ENCODE measurements at places on chromosomes 2 and 18. TPM values are rescaled to one million over a fixed set of nuclear protein-coding genes. Genes with fewer than 3 reads are reported as not detected.

The SERPINB10 gene
- not detected for total RNA-seq

GRCh38 chr2:193690572-193690971, 1495.8 kb upstream of the TMEFF2 start:
- no peaks in the 10 kb centered on the region for H3K27me3 ChIP-seq
- peaks cover 8% of the 10 kb centered on the region for H3K4me1 ChIP-seq
- no peak overlapping the region for H3K4me3 ChIP-seq
- DNase-seq: no peak
- H3K27ac ChIP-seq: no peak overlapping the region

- no peaks in the 10 kb centered on the region for H3K36me3 ChIP-seq
- H3K4me1 ChIP-seq: peaks cover 3% of the 10 kb centered on the region
- peaks cover 100% of the 10 kb centered on the region for H3K27me3 ChIP-seq
- no peak for DNase-seq
These were observed 1.7 kb downstream of the HOXD8 start for GRCh38 chr2:176130957-176131847.

DNA sequence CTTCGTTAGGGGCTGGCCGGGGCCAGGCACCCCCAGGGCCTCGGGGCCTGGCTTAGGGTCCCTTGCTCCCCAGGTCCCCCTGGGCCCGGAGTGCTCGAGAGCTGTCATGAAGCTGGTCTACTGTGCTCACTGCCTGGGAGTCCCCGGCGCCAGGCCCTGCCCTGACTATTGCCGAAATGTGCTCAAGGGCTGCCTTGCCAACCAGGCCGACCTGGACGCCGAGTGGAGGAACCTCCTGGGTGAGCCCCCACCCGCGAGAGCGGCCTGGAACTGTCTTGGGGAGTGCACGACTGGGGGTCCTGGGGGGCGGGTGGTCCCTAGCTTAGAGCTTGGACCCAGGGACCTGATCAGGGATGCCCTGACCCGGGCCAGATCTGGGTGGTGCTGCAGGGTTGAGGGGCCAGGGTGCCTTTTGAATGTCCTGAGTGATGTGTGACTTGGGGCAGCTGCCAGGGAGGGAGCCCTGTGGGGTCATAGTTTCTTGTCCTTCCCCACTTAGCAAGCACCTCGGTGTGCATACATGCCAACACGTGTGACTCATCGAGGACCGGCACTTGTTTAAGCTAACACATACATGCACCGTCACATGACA, 27.9 kb downstream of the GPC1 start:
- H3K27me3 ChIP-seq: no peaks in the 10 kb centered on the region
- H3K27ac ChIP-seq: no peak overlapping the region
- no peak overlapping the region for H3K4me3 ChIP-seq
- no peak for DNase-seq
- no peaks in the 10 kb centered on the region for H3K36me3 ChIP-seq
- H3K4me1 ChIP-seq: peaks cover 8% of the 10 kb centered on the region

GRCh38 chr18:22275706-22276333, 106.4 kb downstream of the GATA6 start:
- DNase-seq: no peak
- no peak overlapping the region for H3K4me3 ChIP-seq
- H3K27ac ChIP-seq: no peak overlapping the region
- no peaks in the 10 kb centered on the region for H3K4me1 ChIP-seq
- H3K36me3 ChIP-seq: no peaks in the 10 kb centered on the region
- H3K27me3 ChIP-seq: peaks cover 5% of the 10 kb centered on the region

DNA sequence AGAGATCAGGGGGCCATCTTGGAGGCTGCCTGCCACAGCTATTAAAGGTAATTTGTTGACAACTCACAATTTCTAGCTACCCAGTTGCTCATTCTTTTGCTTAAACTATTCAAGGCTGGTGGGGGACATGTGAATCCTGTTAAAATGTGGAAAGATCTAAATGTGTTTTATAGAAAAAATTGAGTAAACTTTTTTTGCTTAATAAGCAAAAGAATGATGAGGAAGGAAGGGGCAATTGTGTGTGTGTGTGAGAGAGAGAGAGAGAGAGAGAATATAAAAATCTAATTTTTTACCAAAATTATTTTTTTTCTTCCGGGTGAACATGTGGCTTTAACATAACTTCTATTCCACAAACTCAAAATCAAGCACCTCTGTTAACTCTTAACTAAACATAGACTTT, 5.2 kb upstream of the IL1RL1 start:
- no peak overlapping the region for H3K4me3 ChIP-seq
- no peak overlapping the region for H3K27ac ChIP-seq
- H3K4me1 ChIP-seq: no peaks in the 10 kb centered on the region
- no peak for DNase-seq
- H3K36me3 ChIP-seq: no peaks in the 10 kb centered on the region

GRCh38 chr2:74147727-74148456, at the start of gene BOLA3:
TSS of gene BOLA3 (minus strand) at chr2:74147912. CDS start at chr2:74147874, 38 bp downstream.
- H3K27ac ChIP-seq: no peak within 1 kb of the TSS
- peak; percentile 96 for DNase-seq
- H3K36me3 ChIP-seq: no peaks in the 10 kb centered on the region
- peaks cover 8% of the 10 kb centered on the region for H3K4me1 ChIP-seq
- peak within 1 kb of the TSS; percentile 68 for H3K4me3 ChIP-seq
